Left ventricle myocardium inferior (tissue), 1 donor: ENCODE measurements at places on chromosomes 5 and 9. TPM values are rescaled to one million over a fixed set of nuclear protein-coding genes. Genes with fewer than 3 reads are reported as not detected.

- no peaks in the 10 kb centered on the region for H3K36me3 ChIP-seq
- no peak overlapping the region for H3K4me3 ChIP-seq
- DNase-seq = no peak
- H3K4me1 ChIP-seq = no peaks in the 10 kb centered on the region
Measured at GRCh38 chr5:18397891-18398290, 763.6 kb downstream of the TAF11L14 start.

GRCh38 chr9:126626127-126626925 lies 12.6 kb downstream of the LMX1B start:
- H3K36me3 ChIP-seq = no peaks in the 10 kb centered on the region
- no peak for DNase-seq
- peak overlapping the region; percentile 59 for H3K4me3 ChIP-seq
- H3K27ac ChIP-seq = no peak overlapping the region
- H3K4me1 ChIP-seq = peaks cover 40% of the 10 kb centered on the region
- H3K27me3 ChIP-seq = peaks cover 100% of the 10 kb centered on the region

DNA sequence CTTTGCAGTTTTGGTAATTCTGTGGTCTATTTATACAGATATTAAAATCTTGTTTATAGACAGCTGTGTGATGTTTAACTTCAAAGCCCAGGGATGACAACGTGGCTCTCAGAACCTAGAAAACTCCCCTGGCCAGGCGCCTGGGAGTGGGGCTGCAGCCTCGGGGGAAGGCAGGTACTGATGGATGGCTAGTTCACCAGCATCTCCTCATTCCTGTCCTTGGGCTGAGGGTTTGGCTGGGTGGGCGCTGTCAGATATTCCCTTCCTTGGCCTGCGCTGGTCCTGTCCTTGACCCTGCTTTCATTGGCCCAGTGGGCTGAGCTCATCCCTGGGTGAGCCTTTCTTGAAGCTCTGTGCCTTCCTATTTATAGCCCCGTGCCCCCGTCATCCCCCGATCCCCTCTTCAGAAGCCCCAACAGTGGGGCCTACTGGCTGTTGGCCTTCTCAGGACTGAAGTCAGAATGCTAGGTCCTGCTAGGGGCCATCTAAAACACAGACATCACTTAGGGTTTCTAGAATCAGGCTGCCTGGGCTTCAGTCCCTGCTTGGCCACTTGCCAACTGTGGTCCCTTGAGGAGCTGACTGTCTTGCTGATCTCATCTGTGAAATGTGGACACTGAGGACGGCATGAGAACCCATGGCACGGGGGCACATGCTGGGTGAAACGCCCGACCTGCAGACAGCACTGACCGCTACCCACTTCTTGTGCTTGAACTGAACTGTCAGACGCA lies 20.9 kb downstream of the SH3GLB2 start:
- peaks cover 84% of the 10 kb centered on the region for H3K36me3 ChIP-seq
- DNase-seq = peak; percentile 62
- H3K27ac ChIP-seq = peak overlapping the region; percentile 60
- no peak overlapping the region for H3K4me3 ChIP-seq
- no peaks in the 10 kb centered on the region for H3K27me3 ChIP-seq
- H3K4me1 ChIP-seq = peaks cover 19% of the 10 kb centered on the region

- H3K4me3 ChIP-seq = no peak overlapping the region
- H3K4me1 ChIP-seq = peaks cover 9% of the 10 kb centered on the region
- DNase-seq = no peak
- no peak overlapping the region for H3K27ac ChIP-seq
- no peaks in the 10 kb centered on the region for H3K36me3 ChIP-seq
- H3K27me3 ChIP-seq = no peaks in the 10 kb centered on the region
Measured at GRCh38 chr5:33494466-33494865, 53.7 kb downstream of the TARS1 start.

- peaks cover 11% of the 10 kb centered on the region for H3K4me1 ChIP-seq
- H3K4me3 ChIP-seq = no peak overlapping the region
- DNase-seq = peak; percentile 24
- no peak overlapping the region for H3K27ac ChIP-seq
Measured at GRCh38 chr5:168947212-168947868, 353.6 kb downstream of the SLIT3 start.

DNA sequence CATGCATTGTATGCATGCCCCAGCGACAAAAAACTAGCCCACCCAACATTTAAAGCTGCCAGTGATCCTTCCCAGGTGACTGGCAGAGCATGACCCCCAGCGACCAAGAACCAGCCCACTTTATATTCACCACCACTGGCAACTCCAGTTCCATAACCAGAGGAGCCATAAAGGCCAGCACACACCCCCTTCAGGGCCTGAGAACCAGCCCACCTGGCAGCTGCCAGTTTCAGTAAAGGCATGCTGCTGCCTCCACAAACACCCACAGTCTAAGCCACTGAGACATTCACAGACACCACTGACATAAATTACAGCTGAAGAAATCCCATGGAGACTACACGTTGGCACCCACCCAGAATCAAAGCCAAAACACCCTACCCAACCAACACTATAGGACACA lies 46.9 kb upstream of the RGS7BP start:
- DNase-seq = no peak
- H3K4me3 ChIP-seq = no peak overlapping the region
- H3K27ac ChIP-seq = no peak overlapping the region

DNA sequence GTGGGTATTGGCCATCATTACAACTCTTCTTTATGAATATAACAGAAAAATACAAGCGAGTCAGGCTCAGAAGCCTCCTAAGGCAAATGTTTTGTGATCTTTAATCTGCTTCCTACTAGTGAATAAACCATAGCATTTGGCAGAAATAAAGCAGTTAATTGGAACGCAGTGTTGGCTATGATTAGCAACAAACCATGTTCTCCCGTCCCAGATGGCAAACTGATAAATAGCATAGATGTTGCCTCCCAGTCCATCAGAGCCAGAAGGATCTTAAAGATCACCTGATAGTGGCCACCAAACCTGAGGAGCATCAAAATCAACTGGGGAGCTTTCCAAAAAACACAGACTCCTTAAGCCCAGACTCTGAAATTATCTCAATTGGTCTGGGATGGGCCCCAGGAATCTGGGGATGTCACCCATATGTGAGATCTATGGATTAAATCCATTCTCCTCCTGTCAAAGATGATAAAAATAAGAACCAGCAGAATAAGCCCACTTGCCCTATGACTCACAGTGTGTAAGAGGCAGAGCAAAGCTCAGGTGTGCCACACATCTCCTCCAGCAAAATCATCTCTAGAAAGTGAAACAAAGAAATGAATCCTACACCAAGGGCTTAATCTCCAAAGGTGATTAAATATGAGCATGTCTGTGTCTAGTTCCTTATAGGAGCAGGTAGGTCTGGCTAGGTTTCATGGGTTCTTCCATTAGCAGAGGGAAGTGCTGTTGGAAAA lies 50.3 kb downstream of the APBA1 start:
- H3K4me3 ChIP-seq = no peak overlapping the region
- DNase-seq = no peak
- peaks cover 7% of the 10 kb centered on the region for H3K4me1 ChIP-seq
- H3K36me3 ChIP-seq = no peaks in the 10 kb centered on the region
- no peaks in the 10 kb centered on the region for H3K27me3 ChIP-seq

- no peak overlapping the region for H3K27ac ChIP-seq
- peaks cover 4% of the 10 kb centered on the region for H3K36me3 ChIP-seq
- H3K27me3 ChIP-seq = no peaks in the 10 kb centered on the region
- DNase-seq = no peak
- H3K4me1 ChIP-seq = peaks cover 12% of the 10 kb centered on the region
Measured at GRCh38 chr9:3331801-3332200, 194.0 kb downstream of the RFX3 start.

- no peak for DNase-seq
- no peak overlapping the region for H3K4me3 ChIP-seq
- no peaks in the 10 kb centered on the region for H3K4me1 ChIP-seq
- H3K27ac ChIP-seq = no peak overlapping the region
- H3K27me3 ChIP-seq = no peaks in the 10 kb centered on the region
- H3K36me3 ChIP-seq = no peaks in the 10 kb centered on the region
Measured at GRCh38 chr5:144864118-144864517, 693.4 kb downstream of the KCTD16 start.

- H3K36me3 ChIP-seq = peaks cover 5% of the 10 kb centered on the region
- H3K4me1 ChIP-seq = peaks cover 59% of the 10 kb centered on the region
- H3K27me3 ChIP-seq = no peaks in the 10 kb centered on the region
- peak overlapping the region; percentile 90 for H3K4me3 ChIP-seq
Measured at GRCh38 chr9:122930541-122931225, 629 bp downstream of the ZBTB26 start.

- no peak for DNase-seq
- H3K4me3 ChIP-seq = peak overlapping the region; percentile 1
- H3K27ac ChIP-seq = peak overlapping the region; percentile 51
- peaks cover 85% of the 10 kb centered on the region for H3K36me3 ChIP-seq
- no peaks in the 10 kb centered on the region for H3K27me3 ChIP-seq
- H3K4me1 ChIP-seq = peaks cover 51% of the 10 kb centered on the region
Measured at GRCh38 chr9:131436865-131437271, 43.0 kb downstream of the PRRC2B start.

- H3K27ac ChIP-seq = no peak overlapping the region
- peaks cover 27% of the 10 kb centered on the region for H3K4me1 ChIP-seq
Measured at GRCh38 chr9:88396836-88397577, 8.8 kb downstream of the SPIN1 start.

DNA sequence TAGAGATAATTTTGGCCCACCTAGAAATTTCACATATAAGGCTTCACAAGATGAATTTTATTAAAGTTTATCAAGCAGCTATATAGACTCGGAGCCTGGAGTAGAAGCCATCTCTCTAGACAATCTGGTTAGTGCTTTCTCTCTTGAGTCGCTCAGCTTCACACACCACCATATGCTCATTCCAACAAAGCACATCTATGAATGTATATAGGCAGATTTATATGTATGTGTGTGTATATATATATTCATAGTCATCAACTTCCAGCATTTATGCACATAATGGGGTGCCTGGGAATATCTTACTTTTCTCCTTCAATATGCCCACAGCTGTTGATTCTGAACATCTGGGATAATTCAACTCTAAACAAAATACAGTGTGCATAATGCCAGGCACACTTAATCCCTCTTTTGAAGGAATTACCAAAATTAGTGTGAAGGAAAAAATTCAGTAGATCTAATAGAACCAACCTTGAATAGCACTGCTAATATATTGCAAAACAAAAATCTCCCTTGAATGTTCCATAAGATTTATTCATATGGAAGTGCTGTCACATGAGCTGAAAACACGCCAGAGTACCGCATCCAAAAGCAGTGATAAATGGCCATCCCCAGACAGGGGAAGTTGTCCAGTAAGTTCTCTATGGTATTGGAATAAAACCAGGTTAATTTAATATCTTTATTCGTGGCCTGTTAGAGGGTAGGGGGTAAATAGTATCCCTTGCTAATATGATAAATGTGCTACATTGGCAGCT lies 56.0 kb upstream of the MOCS2 start:
- H3K36me3 ChIP-seq = no peaks in the 10 kb centered on the region
- H3K4me1 ChIP-seq = peaks cover 48% of the 10 kb centered on the region
- H3K27ac ChIP-seq = peak overlapping the region; percentile 75

- no peaks in the 10 kb centered on the region for H3K36me3 ChIP-seq
- no peaks in the 10 kb centered on the region for H3K27me3 ChIP-seq
- DNase-seq = no peak
- no peak overlapping the region for H3K4me3 ChIP-seq
- no peaks in the 10 kb centered on the region for H3K4me1 ChIP-seq
- no peak overlapping the region for H3K27ac ChIP-seq
Measured at GRCh38 chr9:108278341-108278740, 577.4 kb downstream of the ACTL7B start.

- DNase-seq = no peak
- H3K27me3 ChIP-seq = no peaks in the 10 kb centered on the region
- no peak overlapping the region for H3K27ac ChIP-seq
- peaks cover 52% of the 10 kb centered on the region for H3K36me3 ChIP-seq
Measured at GRCh38 chr5:116315531-116315930, 230.7 kb downstream of the COMMD10 start.

GRCh38 chr5:19978476-19978875 lies 9.5 kb downstream of the CDH18 start:
- no peak for DNase-seq
- no peaks in the 10 kb centered on the region for H3K27me3 ChIP-seq
- H3K27ac ChIP-seq = no peak overlapping the region
- no peaks in the 10 kb centered on the region for H3K4me1 ChIP-seq
- H3K4me3 ChIP-seq = no peak overlapping the region

DNA sequence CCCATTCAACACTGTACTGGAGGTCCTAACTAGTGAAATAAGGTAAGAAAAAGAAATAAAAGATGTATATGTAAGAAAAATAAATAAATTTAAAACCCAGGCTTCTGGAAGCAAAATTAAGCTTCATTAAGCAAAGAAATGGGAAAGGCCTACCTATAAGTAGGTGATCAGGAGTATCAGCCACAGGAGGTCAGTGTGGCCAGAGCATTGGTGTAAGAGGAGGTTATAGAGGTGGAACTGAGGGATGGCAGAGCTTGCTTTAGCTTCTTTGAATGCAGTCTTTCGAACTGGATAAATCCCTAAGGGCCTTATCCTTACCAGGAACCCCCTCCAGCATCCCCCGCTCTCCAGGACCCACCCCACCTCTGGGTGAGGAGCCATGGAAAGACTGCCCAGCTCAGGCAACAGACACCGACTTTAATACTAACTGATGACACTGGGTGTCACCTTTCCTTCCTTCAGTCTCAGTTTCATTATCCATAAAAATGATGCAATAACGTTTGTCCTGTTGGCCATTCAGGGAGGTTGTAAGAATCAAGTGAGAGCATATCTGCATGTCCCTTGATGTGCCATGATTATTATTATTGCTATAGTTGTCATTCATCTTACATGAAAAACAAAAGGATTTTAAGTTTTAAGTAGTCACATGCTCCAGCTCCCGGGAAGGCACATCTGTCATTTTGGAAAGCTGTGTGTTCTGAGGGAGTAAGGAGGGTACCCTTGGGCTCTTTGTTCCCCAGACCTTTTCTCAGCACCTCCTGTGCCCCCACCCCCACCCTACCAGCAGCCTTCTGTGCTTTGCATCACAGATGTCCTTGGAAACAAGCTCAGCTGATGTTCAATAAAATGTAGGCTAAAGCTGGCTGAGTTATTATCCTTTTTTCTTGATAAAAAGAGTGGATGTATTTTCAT lies 50.8 kb upstream of the CTNNA1 start:
- no peaks in the 10 kb centered on the region for H3K36me3 ChIP-seq
- H3K4me3 ChIP-seq = no peak overlapping the region
- DNase-seq = no peak

GRCh38 chr9:133986774-133987445 lies 5.2 kb downstream of the VAV2 start:
- H3K36me3 ChIP-seq = no peaks in the 10 kb centered on the region
- peaks cover 5% of the 10 kb centered on the region for H3K27me3 ChIP-seq
- peaks cover 20% of the 10 kb centered on the region for H3K4me1 ChIP-seq
- peak; percentile 6 for DNase-seq
- H3K27ac ChIP-seq = no peak overlapping the region
- H3K4me3 ChIP-seq = no peak overlapping the region

The HMCN2 gene
- 5.5 TPM for total RNA-seq

The SNX2 gene
- 37.0 TPM for total RNA-seq

The C9orf50 gene
- total RNA-seq = not detected

The NDUFAF2 gene
- 37.6 TPM for total RNA-seq

The DMGDH gene
- total RNA-seq = 2.4 TPM

The IFNA13 gene
- total RNA-seq = not detected

The NIM1K gene
- 0.25 TPM for total RNA-seq

The GMCL2 gene
- not detected for total RNA-seq

The SPATA31E1 gene
- total RNA-seq = not detected

The OGN gene
- total RNA-seq = 19.2 TPM

The FAT2 gene
- not detected for total RNA-seq
